ENCODE measurements at places on chromosomes 12 and 14.
A peak's percentile ranks its signal among the peaks of the same experiment; 100 is the strongest.

DNA sequence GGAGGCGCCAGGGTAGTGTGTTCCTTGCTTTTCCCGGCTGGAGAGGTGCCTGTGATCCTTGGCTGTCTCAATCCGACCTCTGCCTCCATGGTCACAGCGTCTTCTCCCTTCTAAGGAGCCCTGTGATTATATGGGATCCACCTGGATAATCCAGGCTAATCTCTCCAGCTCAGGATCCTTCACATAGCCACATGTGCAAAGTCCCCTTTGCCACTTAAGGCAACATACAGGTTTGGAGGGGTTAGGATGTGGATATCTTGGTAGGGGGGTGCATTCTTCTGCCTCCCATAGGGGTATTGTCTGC, 1.2 kb upstream of the HVCN1 start:
- no peak for DNase-seq

- DNase-seq: peak; percentile 67
Measured at GRCh38 chr14:104881369-104881979, 16.4 kb downstream of the CEP170B start.

DNA sequence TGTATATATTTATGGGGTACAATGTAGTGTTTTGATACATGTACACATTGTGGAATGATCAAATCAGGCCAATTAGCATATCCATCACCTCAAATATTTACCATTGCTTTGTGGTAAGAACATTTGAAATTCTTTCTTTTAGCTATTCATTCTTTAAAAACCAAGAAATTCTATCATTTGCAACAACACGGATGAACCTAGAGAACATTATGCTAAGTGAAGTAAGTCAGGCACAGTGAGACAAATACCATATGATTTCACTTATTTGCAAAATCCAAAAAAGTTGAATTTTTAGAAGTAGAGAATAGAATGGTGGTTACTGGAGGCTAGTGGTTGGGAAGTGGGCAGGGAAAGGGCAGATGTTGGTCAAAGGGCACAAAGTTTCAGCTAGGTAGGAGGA, 129.3 kb upstream of the PTPRQ start:
- no peak for DNase-seq

- DNase-seq: no peak
Measured at GRCh38 chr12:76976777-76977382, 88.5 kb downstream of the E2F7 start.

- peak; percentile 81 for DNase-seq
Measured at GRCh38 chr14:57317248-57317833, 48.6 kb downstream of the AP5M1 start.

- no peak for DNase-seq
Measured at GRCh38 chr12:7485095-7485494, 18.5 kb downstream of the CD163 start.

- no peak for DNase-seq
Measured at GRCh38 chr14:101520621-101521472, 40.4 kb upstream of the DIO3 start.

GRCh38 chr14:34956931-34957330, 25.9 kb upstream of the SRP54 start:
- DNase-seq: no peak

DNA sequence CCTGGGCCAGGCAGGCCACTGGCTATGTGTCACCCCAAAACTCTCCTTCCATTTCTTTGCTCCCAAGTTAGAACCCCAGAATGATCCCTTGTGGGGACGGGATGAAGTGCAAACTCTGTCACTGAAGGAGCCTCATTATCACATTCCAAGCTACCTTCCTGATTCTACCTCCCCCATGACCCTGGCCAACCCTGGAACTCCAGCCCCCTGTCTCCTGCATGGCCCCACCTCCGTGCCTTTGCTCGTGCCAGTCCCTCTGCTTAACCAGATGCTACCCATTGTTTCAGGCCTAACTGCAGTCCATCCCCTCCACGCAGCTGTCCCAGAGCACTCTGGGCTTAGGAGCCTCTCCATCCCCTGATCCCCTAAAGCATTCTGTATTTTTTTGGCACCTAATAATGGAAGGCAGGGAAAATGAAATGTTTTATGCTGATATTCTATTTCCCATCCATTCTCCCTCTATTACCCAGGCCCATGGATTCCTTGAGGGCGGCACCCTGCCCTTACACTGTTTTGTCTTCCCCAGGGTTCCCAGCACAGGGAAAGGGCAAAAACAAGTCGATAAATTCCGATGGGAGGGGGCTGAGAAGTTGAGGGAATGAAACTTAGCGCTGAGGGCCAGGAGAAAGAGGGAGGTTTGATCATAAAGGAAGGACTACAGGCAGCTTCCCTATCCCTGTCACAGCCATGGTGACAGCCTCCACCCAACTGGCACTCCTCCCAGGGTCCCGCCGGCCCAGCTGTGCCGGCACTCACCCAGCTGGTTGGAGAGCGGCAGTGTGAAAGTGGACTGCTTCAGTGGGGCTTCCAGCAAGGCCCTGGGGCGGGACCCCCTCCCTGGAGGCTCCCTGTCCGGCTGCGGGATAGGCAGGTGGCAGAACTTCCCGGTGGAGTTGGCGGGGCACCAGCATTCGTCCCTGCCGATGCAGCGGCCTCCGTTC, 58.1 kb downstream of the ISCA2 start:
- no peak for DNase-seq

GRCh38 chr14:71060825-71061455, 153.7 kb downstream of the PCNX1 start:
- no peak for DNase-seq

DNA sequence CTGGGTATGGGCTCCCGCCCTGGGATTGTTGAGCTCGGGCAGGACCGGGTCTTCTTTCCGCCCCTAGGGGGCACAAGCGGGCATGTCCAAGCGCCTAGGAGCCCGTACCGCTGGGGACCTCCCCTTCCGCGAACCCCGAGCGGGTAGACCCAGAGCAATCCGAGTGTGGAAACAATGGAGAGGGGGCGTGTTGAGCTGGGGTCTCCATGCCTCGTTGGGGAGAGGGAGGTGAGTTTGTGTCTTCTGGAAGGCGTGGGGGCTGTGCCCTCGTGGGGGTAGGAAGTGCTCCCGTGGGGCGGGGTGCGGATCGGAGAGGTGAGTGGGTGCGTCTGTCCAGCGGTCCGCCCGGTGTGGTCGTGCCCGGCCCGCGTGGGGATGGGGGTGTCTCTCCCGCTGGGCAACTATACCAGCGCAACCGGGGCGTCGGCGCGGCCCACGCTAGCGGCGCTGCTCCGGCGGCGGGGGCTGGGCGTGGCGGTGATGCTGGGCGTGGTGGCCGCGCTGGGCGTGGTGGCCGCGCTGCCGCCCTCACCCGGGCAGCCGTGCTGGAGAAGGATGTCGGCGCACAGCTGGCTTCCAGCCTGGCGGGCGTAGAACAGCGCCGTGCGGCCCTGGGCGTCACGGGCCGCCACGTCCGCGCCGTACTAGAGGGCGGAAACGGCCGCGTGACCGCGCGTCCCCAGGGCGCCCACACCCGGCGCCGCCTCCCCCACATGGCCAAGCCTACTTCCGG, 12.2 kb downstream of the AGAP2 start:
- peak; percentile 89 for DNase-seq

DNA sequence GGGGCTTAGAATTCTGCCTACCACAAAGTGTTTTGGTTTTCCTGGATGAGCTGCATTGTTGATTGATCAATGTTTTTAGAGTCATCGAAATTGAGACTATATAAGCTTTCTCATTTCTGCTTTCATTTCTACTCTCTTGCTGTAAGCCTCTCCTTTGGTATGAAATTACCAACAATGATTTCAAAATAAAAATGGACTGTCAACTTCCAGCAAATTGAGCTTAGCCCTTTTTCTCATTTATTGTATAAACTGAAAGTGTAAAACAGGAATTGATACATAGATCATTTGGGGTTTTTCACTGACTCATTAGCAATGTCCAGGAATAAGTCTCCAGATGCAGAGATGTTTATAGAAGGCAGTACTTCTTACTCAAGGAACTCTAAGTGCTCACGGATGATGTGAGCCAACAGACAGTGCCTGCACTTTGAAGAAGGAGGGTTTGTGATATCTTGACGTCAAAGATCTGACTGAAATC, 20.0 kb upstream of the PCNX1 start:
- DNase-seq: no peak

DNA sequence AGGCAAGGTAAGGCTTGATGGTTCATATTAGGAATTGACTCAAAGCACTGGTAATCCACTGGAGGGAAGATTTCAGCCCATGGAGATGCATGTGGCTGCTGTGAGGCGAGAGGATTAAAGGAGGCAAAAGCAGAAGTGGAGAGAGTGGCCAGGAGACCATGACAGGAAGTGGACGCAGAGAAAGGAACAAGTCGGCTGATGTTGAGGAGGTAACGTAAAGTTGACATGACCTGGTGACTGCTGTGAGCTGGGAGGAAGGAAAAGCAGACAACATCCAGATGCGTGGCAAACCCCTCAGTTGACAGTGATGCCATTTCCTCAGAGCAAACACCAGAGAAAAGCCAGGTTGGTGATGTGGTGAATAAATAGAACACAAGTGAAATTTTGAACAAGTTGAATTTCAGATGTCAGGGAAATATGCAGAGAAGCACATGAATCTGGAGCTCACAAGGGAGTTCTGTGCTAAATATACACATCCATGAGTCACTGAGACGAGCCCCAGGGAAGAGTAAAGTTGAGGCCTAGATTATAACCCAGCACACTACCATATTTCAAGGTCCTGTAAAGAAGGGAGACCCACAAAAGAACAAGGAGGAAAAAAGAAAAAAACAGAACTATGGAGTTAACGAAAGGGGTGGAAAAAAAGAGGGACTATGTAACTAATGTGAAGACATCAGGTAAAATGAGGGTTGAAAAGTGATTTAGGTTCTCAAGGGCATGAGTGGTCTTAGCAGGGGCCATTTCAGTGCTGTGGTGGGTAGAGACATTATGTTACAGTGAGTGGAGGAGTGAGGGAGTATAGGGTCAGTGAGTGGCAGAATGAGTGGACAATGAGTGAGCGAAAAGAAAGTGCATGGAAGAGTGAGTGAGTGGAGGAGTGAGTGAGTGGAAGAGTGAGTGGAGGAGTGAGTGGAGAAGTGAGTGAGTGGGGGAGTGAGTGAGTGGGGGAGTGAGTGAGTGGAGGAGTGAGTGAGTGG, 61.6 kb upstream of the GZMB start:
- no peak for DNase-seq

DNA sequence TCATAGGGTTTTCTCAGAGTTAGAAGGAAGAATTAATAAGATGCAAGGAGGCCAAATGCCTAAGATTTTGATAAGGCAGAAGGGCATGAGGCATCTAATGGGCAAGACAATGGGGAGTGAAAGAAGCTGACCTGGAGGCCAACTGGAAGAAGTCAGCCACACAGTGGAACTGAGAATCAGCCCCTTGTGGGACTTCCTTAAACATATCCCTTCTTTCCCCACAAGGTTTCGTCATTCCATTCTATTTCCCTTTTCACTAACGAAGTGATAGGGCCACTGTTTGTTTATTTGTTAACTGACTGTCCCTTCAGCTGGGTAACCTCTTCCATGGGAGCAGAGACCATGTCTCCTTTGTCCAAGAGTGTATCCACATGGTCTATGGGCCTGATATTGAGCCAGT, 86.2 kb downstream of the HELB start:
- no peak for DNase-seq

GRCh38 chr12:65277994-65278575, 398 bp upstream of the MSRB3 start:
- no peak for DNase-seq

DNA sequence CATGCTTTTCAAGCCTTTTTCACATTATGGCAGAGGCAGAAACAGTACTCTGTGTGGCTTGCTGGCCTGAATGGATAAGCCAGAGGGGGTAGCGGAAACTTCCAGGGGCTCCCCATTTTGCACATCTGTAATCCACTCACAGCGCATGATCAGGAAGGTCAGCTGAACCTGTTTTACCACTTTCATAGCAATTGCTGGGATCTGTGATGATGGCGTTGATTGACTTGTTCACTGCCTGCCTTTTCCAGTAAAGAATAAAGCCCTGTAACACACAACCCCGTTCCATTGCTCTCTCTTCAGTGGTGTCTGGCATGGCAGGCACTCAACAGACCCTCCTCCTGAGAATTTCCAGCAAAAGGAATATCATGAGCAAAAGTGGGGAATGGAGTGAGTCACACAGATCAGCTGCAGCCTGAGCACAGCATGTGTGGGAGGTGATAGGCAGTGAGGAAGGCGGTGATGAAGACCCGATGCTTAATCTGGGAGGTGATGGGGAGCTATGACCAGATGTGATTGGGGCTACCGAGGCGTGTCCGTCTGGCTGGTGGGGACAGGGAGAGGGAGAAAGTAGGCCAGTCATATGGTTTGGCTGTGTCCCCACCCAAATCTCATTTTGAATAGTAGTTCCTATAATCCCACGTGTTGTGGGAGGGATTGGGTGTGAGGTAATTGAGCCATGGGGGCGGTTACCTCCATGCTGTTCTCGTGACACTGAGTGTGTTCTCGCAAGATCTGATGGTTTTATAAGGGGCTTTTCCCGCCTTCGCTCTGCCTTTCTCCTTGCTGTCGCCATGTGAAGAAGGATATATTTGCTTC, 44.7 kb upstream of the CHST11 start:
- no peak for DNase-seq

DNA sequence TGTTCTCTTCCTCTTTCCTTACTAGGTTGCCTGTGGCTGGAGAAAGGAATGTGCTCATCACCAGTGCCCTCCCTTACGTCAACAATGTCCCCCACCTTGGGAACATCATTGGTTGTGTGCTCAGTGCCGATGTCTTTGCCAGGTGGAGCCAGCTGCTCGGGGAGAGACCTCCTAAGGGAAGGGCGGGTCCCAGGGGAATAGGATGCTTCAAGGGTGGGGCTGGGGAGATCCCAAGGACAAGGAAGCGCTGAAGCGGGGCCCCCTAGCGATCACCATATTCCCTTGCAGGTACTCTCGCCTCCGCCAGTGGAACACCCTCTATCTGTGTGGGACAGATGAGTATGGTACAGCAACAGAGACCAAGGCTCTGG, 10.2 kb downstream of the MARS1 start:
- DNase-seq: no peak

- no peak for DNase-seq
Measured at GRCh38 chr14:24693983-24694382, 60.0 kb upstream of the GZMB start.

DNA sequence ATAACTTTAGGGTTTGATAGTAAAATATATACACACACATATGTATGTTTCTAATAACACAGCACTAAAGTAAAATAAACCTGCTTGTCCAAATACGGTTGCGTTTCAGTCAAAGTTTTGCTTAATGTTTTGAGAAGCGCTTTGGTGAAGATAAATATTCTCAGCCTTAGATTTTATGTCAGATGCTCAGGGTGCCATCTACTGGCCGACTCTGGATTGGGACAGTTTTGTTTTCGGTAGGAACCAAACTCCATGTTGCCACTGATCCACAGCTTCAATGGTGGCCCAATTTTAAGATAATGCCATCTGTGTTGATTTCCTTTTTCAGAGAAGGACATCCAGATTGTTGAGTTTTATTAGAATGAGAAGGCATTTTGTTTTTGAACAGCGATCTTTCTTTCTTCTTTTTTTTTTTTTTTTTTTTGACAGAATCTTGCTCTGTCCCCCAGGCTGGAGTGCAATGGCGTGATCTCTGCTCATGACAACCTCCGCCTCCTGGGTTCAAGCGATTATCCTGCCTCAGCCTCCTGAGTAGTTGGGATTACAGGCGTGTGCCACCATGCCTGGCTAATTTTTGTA, 43.1 kb downstream of the LLPH start:
- peak; percentile 56 for DNase-seq
